ENCODE measurements at places on chromosomes 3 and 15.
A peak's percentile ranks its signal among the peaks of the same experiment; 100 is the strongest.

- DNase-seq, result no peak
These were observed 228.1 kb upstream of the AZI2 start for GRCh38 chr3:28576614-28577200.

DNA sequence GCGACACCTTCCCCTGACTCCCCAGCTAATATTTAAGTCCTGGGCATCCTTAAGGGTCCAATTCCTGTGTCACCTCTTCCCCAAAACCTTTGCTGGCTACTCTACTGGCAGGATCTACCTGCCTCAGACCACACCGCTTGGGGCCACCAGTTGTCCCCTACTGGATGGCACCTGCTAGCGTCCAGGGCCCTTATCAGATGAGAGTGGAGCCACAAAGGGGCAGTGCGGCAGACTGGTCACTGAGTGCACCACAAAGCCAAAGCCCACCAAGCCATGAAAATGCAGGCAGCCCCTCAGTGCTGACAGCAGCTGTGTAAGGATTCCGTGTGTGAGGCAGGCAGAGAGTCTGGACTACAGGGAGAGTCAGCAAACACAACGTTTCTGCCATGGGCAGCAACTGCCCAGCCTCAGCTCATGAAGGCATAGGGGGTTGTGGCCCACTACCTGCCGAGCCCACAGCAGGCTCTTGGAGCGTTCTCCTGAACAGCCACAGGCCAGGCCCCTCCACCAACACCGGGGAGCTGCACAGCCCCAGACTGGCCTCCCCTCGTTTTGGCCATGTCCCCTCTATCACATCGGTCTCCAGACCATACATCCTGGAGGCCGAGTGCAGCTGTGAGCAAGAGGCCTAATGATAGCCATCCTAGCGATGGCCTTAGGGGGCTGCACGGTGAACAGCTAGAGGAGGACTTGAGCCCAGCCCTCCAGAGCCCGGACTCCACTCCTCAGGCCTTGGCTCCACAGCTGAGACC lies 32.3 kb downstream of the ALDH1L1 start:
- DNase-seq, result no peak

DNA sequence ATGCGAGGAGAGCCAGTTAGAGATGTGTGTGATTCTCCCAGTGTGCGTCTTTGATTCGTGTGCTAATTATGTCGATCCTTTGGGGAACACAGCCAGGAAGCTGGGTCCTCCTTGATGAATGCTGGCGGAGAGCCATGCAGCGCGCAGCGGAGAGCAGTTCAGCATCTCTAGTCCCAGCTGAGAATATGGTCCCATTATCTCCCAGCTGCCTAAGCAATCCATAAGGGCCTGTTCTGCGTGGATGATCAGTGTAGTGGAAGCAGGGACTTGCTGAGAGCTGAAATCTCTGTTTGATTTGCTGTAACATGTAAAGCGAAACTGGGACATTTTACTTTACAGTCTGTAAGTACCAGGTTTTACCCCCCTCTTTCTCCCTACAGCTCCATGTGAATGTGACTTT lies 412.7 kb downstream of the CNTN4 start:
- no peak for DNase-seq

- DNase-seq, result peak; percentile 13
These were observed 204.9 kb downstream of the CNTN4 start for GRCh38 chr3:2303566-2303965.

DNA sequence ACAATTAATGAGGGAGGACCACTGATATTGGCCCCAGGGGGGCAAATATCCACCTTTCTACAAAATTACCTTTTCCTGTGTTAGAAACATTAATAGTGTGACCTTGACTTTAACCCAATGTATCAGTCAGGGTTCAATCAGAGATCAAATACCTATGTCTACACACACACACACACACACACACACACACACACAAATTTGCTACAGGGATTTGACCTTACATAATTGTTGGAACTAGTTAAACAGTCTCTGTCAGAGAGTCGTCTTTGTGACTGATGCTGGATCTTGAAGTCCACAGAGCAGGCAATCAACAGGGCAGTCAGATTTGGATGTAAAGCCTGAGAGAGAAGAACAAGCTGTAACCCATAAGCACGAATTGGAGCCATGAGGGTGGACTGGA lies 32.5 kb downstream of the TM4SF4 start:
- DNase-seq, result no peak

- DNase-seq, result no peak
These were observed 12.4 kb upstream of the CEP152 start for GRCh38 chr15:48823237-48823636.

DNA sequence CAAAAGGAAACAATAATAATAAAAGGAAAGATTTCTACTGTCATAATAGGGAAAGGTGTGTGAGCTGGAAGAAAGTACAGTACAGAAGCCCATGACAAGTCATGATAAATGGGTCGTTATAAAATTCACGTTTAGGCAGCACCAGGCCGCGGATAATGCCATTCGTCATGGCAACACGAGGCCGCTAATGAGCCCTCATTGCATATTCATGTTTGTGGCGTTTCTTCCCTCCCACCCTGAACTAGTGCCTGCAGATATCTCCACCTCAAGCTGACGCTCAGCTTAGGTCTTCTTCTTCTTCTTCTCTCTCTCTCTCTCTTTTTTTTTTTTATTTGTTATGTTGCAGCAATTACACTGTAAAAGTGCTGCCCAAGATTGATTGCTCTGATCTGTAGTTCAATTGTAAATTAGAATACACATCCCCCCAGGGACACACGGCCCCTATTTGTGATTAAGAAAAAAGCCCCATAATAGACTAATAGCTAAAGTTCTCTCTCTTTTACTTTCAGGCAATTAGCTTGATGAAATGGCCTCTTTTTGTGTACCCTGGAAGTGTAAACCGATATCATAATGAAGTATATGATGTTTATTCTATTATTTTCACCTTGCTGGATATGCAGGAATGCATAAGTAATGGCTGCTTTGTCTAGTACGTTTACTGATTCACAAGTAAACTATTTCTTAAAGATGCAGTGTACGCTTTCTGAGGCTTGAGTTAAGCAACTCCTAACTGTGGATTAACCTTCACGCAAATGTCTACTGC lies 61.9 kb upstream of the NR2F2 start:
- no peak for DNase-seq

DNA sequence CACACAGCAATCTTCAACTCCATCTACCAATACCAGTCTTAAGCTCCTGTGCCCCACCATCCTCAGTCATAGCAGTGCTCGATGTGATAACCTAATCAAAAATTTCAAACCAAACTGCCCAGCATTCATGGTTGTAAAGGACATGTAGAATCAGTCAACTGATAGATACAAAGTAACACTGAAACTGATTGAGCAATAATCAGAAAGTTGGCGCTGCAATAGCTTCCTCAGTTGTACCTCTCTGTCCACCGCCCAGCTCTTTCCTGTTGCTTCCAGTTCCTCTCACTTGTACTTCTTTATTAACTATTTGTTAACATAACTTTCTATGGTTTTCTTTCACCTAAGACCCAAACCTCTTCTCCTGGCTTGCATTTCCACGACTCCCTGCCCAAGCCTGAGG lies 745.7 kb downstream of the PDCD6IP start:
- no peak for DNase-seq

DNA sequence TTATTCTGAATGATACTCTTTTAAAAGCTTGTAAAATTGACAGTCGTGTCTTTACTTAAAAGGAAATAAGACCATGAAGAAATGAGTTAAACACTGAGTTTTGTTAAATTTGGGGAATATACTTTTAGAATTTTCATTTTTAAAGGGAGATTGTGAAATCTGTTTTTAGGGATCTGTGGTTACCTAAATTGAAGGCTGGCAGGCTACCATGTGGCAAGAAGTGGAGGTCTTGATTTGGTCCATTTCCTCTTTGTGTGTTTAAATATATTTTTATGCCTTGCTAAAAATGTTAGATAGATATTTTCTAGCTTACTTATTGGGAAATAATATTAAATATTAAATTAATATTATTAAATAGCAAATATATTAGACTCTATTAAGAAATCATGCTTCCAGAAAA lies 36.6 kb upstream of the SLC22A13 start:
- no peak for DNase-seq

DNA sequence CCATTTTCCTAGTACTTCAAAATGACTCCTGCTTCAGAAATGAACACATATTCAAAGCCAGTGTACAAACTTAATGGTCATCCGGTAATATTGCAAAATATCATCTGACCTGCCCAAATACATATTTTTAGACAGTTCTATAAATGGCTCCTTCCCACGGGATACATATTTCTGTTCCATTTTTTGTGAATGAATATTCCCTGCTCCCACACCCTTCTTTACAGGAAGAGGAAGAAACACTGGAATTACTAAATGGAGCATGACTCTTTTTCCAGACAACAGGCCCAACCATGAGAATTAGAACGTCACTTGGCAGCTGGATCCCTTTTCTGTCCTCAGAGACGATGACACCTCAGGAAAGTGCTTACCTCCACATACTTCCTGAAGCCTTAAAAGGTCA lies 38.0 kb upstream of the CBLB start:
- DNase-seq, result no peak

DNA sequence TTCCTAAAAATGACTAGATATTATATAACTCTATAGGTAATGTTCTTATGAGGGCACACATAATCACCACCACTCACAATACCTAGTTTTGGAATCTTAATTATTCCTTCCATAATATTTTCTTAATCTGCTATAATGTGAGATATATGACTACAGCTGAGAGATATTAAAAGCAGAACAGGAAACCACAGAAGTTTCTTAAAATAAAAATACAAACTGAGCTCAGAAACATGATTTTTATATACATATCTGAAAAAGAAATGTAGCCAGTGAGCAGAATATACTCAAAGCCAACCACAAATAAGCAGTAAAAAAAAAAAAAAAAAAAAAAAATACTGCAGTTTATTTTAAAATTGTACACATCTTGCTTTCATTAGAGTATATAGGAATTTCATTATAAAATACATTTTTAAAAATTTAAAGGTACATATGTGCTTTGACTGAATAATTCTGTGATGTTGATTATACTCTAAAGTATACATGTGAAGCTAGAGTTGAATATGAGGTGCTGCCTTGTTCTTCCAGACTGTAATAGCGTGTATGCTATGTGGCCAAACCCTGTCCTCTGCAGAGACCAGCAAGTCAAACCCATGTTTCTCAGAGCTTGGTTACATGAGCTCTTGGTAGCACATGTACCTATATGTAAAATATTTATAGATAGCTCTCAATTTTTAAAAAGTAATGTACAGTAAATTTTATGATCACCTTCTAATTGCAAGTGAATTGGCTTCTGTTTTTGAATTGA lies 175.0 kb downstream of the UBE2E2 start:
- DNase-seq, result no peak

DNA sequence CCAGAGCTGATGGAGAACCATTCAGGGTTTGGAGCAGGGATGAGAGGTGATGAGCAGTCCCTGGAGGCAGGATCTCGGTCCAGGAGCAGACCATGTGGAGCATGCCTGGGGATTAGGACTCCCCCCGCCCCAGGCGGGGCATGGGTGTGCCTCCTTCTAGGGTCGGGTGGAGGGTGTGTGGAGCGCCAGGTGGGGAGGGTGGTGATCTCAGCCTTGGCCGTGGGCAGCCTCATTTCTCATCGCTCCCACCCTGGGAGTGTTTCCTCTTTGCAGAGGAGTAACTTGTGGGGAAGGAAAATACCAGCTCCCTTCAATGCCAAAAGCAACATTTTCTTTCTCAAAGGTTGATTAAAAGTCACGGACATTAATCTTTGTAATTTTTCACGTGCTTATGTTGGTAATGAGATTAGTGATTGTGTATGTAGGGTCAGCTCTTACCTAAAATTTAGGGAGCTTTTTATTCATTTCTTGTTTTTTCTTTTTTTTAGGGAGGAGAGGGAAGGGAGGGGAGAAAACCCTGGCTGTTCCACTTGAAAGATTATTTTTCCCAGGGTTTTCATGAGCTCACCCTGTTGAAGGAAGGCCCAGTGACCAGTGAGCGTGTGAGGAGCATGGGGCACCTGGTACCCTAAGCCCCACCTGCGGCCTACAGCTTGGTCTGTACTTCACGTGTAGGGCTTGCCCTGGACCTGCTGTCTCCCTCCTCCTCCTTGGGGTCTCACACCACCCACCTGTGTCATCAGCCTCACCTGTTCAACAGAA lies 11.0 kb downstream of the FBLN2 start:
- no peak for DNase-seq

- DNase-seq, result peak; percentile 22
These were observed 43.6 kb downstream of the RLBP1 start for GRCh38 chr15:89177633-89178306.

GRCh38 chr15:64949383-64950186 lies 37.9 kb downstream of the ANKDD1A start:
- no peak for DNase-seq

GRCh38 chr3:180102134-180102533 lies 65.4 kb upstream of the PEX5L start:
- DNase-seq, result no peak

DNA sequence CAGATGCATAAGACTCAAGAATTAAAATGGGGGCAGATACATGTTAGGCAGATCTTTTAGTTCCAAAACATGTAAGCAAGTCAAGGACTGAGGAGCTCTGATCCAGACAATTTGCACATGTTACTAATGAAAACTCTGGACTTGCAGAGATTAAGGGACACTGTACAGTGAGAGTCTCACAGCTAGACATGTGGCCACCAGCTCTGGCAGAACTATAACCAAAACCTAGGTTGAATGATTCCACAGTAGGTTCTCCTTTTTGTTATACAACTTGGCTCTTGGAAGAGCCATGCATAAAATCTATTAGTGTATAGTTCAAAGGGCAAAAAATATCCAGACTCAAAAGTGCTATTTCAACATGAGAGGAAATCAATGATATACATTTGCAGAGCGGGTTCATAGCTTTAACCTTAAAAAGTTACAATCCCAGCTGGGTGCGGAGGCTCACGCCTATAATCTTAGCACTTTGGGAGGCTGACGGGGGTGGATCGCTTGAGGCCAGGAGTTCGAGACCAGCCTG lies 61.8 kb downstream of the SETD2 start:
- DNase-seq, result no peak

DNA sequence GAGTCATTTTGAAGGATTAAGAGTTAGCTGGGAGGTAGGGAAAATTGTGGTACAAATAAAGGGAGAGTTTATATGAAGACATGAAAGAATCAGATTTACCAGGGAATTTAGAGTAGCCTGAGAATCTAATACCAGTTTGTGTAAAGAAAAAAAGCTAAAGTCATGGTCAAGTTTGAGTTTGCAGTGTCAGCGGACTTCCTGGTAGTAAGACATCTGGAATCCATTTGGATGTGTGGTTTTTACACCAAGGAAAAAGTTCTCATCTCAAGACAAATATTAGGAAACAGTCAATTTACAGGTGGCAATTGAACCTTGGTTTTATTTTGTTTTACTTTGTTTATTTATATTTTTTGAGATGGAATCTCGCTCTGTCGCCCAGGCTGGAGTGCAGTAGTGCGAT lies 1.5 kb upstream of the P2RY12 start:
- no peak for DNase-seq

GRCh38 chr15:95263751-95264150 lies 1032.4 kb downstream of the MCTP2 start:
- DNase-seq, result no peak

Data from iPS DF 6.9 (cell line).